ENCODE measurements at places on chromosomes 6 and 20. TPM values are rescaled to one million over a fixed set of nuclear protein-coding genes. Genes with fewer than 3 reads are reported as not detected.

EYA4 gene
- total RNA-seq, result 18.8 TPM

RCAN2 gene
- total RNA-seq, result 184 TPM

PLEKHG1 gene
- total RNA-seq, result 6.9 TPM

WFDC2 gene
- total RNA-seq, result 2.0 TPM

ADGB gene
- total RNA-seq, result not detected

AK9 gene
- 10.9 TPM for total RNA-seq

SLC26A8 gene
- total RNA-seq, result not detected

TTK gene
- total RNA-seq, result 0.31 TPM

ADGRG6 gene
- total RNA-seq, result 15.6 TPM

ACTL10 gene
- 0.31 TPM for total RNA-seq

SSTR4 gene
- total RNA-seq, result not detected

TFAP2D gene
- not detected for total RNA-seq

HLA-DMA gene
- 16.2 TPM for total RNA-seq

GPLD1 gene
- total RNA-seq, result 1.6 TPM

SOX4 gene
- 4.8 TPM for total RNA-seq

ADAM33 gene
- total RNA-seq, result 23.7 TPM

NCR2 gene
- total RNA-seq, result not detected

KHDC1L gene
- total RNA-seq, result not detected

GNMT gene
- 5.8 TPM for total RNA-seq

RAET1E gene
- total RNA-seq, result 0.41 TPM

ZBTB9 gene
- total RNA-seq, result 3.9 TPM

TCP11 gene
- total RNA-seq, result not detected

PAK5 gene
- 0.09 TPM for total RNA-seq

BPI gene
- 0.31 TPM for total RNA-seq

SIRPB2 gene
- 4.9 TPM for total RNA-seq

ROS1 gene
- total RNA-seq, result 0.06 TPM

CTSZ gene
- 137 TPM for total RNA-seq

ME1 gene
- 37.2 TPM for total RNA-seq
